ENCODE measurements at places on chromosomes 4 and X. TPM values are rescaled to one million over a fixed set of nuclear protein-coding genes. Genes with fewer than 3 reads are reported as not detected.

DNA sequence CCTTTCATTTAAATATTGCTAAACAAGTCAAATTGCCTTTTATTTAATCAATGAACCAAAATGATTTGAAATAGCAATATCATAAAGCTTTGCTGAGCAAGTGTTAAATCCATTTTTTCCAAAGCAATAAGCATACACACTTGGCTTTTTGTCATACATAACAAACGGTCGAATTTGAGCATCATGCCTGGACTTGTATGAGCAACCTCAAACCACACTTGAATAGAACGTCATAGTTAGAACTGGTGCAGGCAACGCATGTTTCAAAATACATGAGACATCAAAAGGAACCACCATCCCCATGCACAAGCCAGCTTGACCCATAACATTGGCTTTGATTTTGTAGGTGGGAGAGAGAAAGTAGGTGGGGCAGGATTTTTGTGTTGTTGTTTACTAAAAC, 812.3 kb upstream of the FRG1 start:
- no peak for DNase-seq

GRCh38 chrX:103061486-103061885, 2.5 kb downstream of the BEX1 start:
- no peak for DNase-seq

DNA sequence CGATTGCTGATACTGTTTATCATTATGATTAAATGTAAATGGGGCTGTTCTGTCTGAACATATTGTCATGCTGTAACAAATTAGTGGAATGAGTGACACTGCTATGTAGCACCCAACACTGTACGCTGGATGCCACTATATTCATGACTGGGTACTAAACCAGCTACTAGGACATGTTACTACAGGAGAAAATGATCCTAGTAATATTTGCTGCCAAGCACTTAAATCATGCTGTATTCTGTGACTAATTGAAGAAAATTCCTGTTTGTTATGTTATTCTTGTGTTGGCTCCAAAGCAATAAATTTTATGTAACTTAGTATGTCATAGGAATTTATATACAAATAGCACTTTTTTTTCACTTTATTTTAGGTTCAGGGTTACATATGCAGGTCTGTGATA, 804.2 kb downstream of the CENPC start:
- no peak for DNase-seq

DNA sequence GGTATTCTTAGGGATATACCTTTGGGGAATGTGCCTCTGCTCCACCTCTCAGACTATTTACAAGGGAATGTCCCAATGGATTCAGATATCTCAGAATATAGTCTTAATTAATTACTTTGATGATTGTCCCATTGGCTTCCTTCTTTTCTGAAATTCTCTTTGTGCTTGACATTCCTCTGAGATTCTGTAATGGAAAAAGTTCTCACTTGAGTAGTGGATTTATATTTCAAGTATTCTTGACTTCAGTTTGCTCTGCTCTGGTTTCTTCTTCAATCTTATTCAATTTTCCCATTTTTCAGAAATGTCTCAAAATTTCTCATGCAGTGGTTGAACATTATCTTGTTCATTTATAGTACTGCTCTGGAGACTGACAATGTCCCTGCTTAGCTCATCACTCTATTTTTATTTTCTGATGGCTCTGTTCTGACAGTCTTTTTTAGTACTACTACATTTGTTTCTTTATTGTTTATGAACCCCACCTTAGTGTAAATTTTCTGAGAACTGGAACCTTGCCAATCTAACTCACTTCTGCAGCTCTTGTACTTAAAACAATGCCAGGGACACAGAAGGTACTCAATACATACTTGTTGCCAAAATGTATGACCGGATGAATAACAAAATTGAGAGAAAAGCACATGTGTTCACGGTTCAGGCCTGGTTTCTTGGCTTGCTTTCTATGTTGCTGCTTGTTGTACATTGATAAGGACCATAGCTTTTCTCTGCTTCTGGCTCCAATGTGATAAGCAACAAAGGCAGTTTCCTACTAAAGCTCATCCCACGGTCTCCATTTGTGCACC, 471.7 kb downstream of the GASK1B start:
- no peak for DNase-seq

DNA sequence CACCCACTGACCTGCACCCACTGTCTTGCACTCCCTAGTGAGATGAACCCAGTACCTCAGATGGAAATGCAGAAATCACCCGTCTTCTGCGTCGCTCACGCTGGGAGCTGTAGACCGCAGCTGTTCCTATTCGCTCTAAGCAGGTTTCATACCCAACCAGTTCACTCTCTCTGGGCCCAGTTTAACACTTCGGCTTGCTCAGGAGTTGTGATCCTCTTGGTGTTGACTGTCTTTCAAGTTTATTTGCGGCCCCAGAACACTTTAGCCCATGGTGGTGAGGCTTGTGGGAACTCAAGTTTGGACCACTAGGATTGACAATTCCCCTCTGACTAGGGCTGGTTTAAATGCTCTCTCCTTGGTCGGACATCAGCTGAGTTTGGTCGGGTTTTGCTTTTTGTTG, 147.0 kb downstream of the DACH2 start:
- DNase-seq = no peak

DNA sequence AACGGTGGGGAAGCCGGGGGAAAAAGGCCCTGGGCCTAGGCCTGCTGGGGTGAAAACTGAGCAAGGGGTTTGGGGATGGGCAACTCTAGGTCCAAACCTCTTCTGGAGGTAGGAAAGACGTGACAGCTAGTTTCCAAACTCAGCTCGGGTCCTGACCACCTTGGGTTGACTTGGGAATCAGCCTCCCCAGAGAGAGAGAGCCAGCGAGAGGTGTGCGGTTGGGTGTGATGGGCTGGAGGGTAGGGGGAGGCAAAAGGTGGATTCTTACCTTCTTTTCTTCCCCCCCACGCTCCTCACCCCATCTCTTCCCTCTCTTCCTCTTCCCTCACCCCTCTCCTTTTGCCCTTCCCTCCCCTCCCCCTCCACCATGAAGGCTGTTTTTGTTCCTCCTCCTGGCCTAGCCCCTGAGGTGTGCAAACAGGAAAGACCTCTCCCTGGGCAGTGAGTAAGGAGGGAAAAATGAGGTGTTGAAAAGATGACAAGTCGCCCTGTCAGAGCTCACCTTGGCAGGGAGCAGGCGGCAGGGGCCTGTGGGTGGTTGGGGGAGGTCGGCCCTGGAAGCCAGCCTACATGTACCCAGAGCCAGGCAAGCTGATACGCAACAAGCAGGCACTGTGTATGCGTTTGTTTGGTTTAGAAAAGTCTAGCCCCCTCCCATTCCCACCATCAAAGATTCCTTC, 14.8 kb downstream of the PJA1 start:
- no peak for DNase-seq

GRCh38 chrX:130637591-130637990, 235.8 kb downstream of the RBMX2 start:
- no peak for DNase-seq

The F9 gene
- not detected for total RNA-seq
